ENCODE measurements at places on chromosomes 2 and 18.
A peak's percentile ranks its signal among the peaks of the same experiment; 100 is the strongest.

DNA sequence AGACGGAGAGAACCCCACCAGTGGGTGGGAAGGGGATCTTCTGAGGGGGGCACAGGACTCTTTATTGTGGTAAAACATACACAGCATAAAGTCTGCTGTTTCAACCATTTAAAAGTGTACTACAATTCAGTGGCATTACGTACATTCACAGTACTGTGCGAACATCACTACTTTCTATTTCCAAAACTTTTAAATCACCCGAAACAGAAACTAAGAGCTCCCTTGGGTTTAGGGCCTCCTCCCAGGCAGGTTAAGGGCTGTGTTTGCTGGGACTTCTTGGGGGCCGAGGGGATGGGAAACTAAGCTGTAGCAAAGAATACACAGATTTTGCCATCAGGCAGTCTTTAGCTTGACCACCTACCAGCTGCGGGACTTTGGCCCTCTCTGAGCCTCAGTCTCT, 242.0 kb downstream of the HAUS1 start:
- no peak for DNase-seq

DNA sequence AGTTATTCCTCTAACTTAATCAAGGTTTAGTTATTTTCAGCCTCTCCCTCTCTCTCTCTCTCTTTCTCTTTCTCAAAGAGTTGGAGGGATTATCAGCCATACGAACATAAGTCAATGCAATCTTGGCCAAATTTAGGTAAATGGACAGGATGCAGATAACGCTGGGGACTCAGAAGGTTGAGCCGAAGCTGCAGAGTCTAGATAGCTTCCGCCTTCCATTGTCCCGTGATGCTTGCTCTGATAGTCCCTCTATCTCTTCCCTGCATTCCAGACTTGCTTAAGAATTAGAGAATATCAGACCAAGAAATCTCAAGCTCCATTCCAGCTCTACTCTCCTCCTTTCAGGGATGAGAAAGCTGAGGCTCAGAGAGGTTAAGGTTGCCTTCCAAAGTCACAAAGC, 502.8 kb upstream of the TNP1 start:
- DNase-seq = no peak

DNA sequence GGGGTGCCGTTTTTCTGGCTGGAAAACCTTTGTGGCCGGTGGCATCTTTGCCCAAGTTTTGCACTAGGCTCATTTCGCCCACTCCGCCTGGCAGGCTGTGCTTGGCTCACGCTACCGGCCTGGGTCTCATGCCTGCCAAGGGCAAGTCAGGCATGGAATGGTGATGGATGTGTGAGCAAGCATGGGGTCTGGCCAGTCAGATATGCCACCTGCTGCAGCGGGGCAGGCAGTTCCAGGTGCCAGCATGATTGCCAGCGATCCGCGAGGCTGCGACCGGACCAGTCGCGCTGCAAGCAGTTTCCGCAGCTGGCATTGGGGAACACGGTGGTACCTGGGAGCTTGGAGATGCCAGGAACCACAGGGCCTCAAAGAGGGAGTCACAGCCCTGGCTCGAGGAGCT, 40.6 kb downstream of the TAF1B start:
- DNase-seq = no peak

DNA sequence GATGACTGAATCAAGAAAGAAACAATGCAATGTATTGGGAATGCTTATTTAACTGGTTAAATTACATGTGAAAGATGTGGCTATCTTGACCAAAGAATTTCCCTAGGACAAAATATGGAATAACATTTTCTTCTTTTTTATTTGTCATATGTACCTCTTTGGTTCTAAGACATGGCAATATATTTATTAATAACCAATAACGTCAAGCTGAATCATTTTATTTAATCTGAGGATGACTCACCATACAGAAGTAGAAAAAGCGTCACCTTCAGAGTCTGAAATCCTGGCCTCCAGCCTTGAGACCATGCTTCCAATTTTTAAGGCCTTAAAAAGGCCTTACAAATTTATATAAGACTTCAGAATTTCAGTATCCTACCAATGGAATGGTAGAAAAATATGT, 1464.9 kb downstream of the SUCLG1 start:
- no peak for DNase-seq

GRCh38 chr18:23355206-23355605, 97.9 kb upstream of the RIOK3 start:
- DNase-seq = no peak

DNA sequence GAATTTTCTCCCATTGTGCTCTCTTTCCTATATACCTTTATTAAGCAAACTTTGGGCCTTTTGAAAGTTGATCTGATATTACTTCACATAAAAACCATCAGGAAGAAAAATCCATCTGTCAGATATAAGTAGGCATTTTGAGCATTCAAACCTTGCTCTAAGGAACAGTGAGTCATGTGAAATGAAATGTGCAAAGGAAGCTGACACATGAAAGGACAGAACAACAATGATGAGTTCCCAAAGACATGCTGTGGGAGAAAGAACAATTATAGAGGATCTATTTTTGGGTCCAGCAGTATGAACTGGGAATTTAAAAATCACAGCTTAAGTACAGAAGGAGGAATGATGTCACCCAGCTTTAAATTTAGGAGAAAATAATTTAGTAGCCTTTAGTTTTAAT, 18.1 kb downstream of the CALCRL start:
- no peak for DNase-seq

GRCh38 chr2:96890252-96890651, 20.4 kb upstream of the SEMA4C start:
- no peak for DNase-seq

DNA sequence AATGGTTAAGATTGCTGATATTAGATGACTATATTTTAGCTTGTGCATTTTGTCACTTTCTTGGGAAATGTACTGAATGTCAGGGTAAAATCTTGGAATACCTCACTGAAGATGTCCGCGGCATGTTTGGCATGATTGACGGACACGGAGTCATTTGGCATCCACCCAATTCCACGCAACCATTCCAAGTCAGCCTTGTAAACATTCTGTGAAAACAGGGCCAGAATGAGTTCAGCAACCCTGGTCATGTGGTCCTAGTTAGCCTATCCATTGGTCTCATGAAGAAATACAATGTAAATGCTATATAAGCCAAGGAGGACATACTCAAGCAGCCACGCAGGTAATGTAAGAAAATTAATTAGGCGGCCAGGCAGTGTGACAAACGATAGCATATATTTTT, 159.5 kb downstream of the RIF1 start:
- DNase-seq = no peak

- no peak for DNase-seq
Observed at GRCh38 chr2:96306370-96306769, 1.0 kb upstream of the SNRNP200 start.

DNA sequence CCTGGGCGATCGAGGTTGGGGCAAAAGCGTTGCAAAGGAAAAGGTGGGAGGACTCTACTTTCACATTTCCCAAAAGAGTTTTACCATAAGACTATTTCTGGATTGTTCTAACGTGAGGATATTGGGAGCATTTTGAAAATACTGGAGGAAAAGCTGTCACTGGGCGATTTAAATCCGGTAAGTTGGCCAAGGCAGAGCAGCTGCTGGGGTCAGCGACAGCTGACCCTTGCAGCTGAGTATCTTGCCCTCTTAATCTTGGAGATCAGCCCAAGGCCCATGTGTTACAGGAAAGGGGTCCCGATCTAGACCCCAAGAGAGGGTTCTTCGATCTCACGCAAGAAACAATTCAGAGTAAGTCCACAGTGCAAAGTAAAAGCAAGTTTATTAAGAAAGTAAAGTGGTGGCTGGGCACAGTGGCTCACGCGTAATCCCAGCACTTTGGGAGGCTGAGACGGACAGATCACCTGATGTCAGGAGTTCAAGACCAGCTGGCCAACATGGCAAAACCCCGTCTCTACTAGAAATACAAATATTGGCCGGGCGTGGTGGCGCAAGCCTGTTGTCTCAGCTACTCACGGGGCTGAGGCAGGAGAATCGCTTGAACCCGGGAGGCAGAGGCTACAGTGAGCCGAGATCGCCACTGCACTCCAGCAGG, 964 bp upstream of the ST3GAL5 start:
- DNase-seq = no peak

DNA sequence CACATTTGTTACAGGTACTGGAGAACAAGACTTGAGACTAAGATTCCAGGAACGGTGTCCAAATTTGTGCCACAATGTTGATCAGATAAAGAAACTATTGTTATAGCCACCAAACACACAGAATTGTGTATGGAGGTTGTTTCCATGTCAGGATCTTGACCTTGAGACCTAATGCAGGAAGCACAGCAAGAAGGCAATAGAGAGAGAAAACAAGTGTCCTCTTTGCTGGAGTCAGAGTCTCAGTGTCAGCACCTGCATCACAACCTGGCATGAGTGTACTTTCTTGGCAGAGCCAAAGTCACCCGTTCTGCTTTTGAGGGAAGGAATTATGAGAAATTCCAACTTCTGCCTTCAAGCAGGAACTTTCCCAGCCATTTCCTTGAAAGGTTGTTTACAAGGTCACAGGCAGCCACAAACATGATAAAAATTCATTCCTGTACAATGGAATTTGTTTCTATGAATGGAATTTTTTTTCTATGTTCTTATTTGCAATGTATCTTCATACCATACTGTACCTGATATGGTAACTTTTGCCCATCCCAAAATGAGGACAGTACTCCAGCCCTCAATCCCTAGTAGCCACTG, 118.4 kb downstream of the PKP4 start:
- no peak for DNase-seq

- no peak for DNase-seq
Observed at GRCh38 chr2:46494596-46494995, 15.2 kb downstream of the TMEM247 start.

GRCh38 chr2:75390169-75390568, 170.6 kb downstream of the EVA1A start:
- peak; percentile 58 for DNase-seq

- no peak for DNase-seq
Observed at GRCh38 chr2:28294451-28294850, 98.2 kb upstream of the FOSL2 start.

- DNase-seq = no peak
Observed at GRCh38 chr18:75474332-75474731, 46.8 kb upstream of the SMIM21 start.

DNA sequence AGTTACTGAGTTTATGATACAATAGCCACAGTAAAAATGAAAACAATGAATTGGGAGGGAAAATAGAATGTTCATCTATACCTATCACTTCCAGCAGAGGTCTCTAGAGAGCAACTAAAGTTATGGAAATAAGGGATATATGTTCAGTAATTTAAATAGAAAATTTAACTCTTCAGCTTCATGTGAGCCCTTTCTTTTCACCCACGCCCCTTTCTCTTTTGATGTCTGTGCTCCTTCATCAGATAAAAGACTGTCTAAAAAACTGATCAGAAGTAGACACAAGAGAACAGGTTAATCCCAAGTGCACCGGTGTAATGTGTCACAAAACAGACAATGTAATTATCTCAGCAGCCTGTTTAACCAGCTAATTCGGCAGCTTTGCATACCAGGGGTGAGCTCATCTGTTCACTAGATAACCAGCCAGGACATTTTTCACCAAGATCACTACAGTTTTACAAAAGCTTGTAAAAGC, 238.5 kb upstream of the ERBB4 start:
- peak; percentile 26 for DNase-seq

Measured in NCI-H774 (cell line).